ENCODE measurements at places on chromosomes 2 and 18. TPM values are rescaled to one million over a fixed set of nuclear protein-coding genes. Genes with fewer than 3 reads are reported as not detected.
A peak's percentile ranks its signal among the peaks of the same experiment; 100 is the strongest.

DNA sequence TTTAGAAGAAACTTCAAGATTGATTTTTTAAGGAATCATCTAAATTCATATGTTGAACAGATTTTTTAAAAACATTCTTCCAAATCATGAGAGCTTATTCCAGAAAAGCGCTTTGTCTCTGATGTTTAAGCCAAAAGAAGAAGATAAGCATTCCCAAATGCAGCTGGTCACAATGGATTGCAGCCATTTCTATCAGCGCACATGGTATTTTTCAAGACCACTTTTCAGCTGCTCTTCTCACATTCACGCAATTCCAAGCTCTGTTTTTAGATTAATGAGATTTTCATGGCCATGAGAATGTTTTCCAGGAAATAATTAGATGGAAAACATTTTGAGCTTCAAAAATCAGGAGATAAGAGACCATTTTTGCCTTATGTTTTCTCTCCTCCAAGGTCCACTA, 8.7 kb downstream of the OSBPL1A start:
- no peak for DNase-seq

- no peak for DNase-seq
Observed at GRCh38 chr2:232126301-232127099, 165.0 kb downstream of the DIS3L2 start.

DNA sequence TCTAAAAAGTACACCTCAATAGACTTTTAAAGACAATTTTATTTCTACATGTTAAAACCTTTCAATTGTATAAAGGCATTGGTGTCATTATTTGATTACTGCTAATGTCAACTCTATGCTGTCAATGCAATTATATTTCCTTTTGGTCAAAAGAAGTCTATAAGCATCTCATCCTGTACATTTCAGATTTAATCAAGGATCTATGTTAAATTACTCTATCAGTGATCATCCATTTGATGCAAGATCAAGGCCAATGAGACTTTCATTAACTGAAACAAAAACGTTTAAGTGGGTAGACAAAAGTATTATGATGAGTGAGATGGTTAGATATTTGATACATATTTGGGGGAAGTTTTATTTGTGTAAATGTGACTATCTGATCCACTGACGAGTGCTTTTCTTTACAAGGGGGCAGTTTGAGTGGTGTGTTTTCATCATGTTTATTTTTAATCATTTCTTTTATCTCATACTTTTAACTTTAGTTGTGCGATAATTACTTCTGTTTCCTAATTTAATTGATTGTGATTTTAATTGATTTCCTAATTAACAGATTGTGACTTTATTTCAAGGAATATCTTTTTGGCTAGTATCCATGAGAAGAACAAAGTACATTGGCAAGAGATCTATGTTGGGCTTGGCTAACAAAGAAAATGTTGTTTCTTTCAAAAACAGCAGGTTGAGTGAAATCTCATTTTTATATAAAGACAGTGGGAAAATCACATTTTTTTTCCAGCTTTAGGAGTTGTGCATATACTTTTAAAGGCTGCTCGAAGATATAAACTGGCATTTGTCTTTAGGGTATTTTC, 1.1 kb downstream of the ARHGAP28 start:
- no peak for DNase-seq

- peak; percentile 19 for DNase-seq
Observed at GRCh38 chr2:152134488-152135280, 35.8 kb upstream of the CACNB4 start.

GRCh38 chr18:22465859-22466457, 48.2 kb upstream of the CTAGE1 start:
- DNase-seq, result peak; percentile 87

- no peak for DNase-seq
Observed at GRCh38 chr18:69161383-69162028, 239.2 kb upstream of the DOK6 start.

DNA sequence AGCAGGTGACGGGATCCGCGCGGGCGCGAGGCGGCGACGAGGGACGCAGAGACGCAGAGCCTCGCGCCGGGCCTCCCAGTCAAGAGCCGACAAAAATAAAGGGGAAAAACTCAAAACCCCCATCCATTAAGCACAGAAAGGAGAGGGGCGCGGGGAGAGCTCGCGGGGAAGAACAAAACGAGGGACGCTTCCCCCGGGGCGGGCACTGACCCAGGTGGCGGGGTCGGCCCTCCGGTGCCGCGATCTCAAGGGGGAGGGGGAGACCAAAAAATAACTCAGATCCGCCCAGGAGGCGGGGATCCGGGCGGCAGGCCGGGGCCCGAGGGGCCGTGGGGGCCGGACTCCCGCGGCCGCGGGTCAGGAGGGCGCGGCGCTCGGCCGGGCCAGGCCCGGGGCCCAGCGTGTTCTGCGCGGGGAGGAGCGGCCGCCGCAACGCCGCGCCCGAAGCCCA, 597 bp downstream of the RNF103 start:
- DNase-seq, result peak; percentile 61

DNA sequence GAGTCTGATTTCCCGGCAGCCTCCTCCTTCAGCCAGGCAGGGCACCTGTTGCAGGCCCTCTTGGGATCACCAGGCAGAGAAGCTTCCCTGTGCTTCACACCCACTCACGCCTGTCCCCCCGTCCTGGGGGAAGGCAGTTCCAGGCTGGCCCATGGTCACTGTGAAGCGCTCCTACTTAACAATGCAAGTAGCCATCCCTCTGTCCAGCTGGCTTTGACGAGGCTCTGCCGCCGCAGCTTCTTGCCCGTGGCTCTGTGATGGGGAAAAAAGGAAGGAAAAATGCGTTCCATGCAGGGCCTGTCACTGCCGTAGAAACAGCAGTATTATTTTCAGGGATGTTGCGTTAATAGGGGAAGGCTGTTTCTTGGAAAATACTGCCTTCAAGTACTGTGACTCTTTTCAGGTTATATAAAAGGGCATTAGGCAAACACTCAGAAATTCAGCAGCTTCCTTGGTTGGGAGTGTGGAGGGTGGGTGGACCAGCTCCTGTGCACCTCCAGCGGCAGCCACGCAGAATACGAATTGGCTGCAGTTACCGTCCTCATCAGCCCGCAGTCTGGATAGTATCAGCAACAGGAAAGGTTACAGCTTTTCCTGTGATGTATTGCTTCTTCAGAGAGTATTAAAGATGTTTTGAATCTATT, 232.3 kb downstream of the KLHL29 start:
- no peak for DNase-seq

DNA sequence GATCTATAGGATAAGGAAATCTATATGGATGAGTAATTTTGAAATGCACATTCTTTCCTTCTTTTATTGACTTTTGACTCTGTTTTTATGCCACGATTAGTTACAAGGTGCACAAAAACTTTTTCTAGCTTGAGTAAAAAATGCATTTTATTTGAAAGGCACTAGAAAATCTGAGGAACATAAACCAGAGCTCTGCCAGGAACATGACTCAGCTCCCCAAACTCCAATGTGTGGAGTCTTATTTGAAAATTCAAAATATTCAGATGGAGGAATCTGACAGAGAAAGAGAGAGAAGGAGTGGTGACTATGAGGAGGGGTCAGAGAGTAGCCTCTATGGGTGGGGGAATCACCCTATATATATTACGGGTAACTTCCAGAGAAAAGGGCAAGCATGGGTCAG, 231.0 kb downstream of the DCC start:
- no peak for DNase-seq

DNA sequence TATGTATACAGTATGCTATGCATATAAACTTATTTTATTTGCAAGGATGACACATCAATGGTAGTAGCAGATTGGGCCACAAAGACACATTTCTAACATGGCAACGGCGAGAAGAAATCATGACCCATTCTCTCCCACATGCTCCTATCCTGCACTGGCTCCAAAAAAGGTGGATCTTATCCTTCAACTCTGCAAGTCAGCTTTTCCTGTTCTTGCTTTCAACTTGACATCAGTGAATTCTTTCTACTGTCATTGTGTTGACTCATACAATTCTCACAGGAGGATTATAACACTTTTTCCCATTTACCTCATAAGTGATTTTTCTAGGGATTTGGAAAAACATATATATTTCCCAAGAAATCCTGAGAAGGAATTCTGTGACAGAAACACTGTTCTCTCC, 53.1 kb downstream of the ACVR1 start:
- no peak for DNase-seq

DNA sequence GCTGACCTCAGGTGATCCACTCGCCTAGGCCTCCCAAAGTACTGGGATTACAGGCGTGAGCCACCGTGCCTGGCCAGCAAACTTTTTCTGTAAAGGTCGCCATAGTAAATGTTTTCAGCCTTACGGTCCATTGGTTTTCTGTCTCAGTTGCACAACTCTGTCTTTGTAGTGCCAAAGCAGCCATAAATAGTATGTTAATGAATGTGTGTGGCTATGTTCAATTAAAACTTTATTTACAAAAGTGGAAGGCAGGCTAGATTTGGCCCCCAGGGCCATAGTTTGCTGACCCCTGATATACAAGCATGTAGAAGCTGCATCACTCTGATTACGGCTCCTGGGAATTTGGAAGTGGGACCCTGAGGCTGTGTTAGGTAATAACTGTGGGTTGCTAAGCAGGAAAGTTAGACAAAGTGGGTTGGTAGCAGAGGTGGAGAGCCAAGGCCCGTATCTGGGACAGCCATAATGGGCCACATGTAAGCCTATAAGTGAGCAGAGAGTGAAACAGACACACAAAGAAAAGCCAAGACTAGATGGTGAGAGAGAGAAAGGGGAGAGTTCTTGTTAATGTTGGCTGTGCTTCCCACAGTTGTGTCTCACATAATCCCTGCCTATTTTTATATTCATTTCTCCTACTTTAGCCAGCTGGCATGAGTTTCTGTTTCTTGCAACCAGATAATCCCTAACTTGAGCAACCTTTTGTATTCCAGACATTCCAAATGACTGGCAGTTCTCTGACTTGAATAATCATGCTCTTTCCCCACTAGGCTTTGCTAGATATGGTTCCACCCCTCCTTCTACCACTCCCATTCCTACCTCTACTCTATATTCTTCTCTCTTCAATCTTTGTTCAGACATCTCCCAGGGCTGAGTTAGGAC, 223.3 kb upstream of the STON1 start:
- DNase-seq, result no peak

GRCh38 chr2:217326238-217327022, 466.6 kb upstream of the TNP1 start:
- DNase-seq, result no peak

Gene DNAJC5G
- not detected for total RNA-seq

Gene ANKRD23
- total RNA-seq, result 9.4 TPM

Gene USP14
- 8.7 TPM for total RNA-seq

Gene KYNU
- 187 TPM for total RNA-seq

Gene CFC1
- not detected for total RNA-seq
